ENCODE measurements at places on chromosomes 5 and 9. TPM values are rescaled to one million over a fixed set of nuclear protein-coding genes. Genes with fewer than 3 reads are reported as not detected.

Gene POU5F2
- 1.5 TPM for total RNA-seq

Gene PIP5KL1
- 4.4 TPM for total RNA-seq

Gene PPP3R2
- not detected for total RNA-seq

Gene AMBP
- total RNA-seq, result not detected

Gene BAAT
- not detected for total RNA-seq

Gene TMC1
- not detected for total RNA-seq

Gene MVB12B
- total RNA-seq, result 1.3 TPM

Gene SLC45A2
- not detected for total RNA-seq

Gene DOK3
- total RNA-seq, result 268 TPM

Gene BRD3OS
- 16.4 TPM for total RNA-seq

Gene HIGD2A
- total RNA-seq, result 145 TPM

Gene FOXI1
- total RNA-seq, result not detected

Gene MCCC2
- total RNA-seq, result 61.2 TPM

Gene KIF12
- not detected for total RNA-seq

Gene NUTM2F
- not detected for total RNA-seq

Gene GRM6
- not detected for total RNA-seq

Gene TAF11L5
- total RNA-seq, result not detected

Gene CDO1
- not detected for total RNA-seq

Gene SLC25A2
- total RNA-seq, result 1.6 TPM

Gene SLC6A18
- not detected for total RNA-seq

Gene IFNA13
- not detected for total RNA-seq

Gene IL17B
- total RNA-seq, result not detected

Gene IL13
- total RNA-seq, result not detected

Gene PCDHB2
- total RNA-seq, result not detected

Gene TLX3
- total RNA-seq, result not detected

Gene TSLP
- total RNA-seq, result not detected

Gene OR1Q1
- not detected for total RNA-seq

Gene ECM2
- not detected for total RNA-seq

Gene PTGR1
- total RNA-seq, result not detected

Gene DNAJC25
- 7.0 TPM for total RNA-seq

Gene CKMT2
- total RNA-seq, result not detected

Gene CCL28
- total RNA-seq, result not detected

Gene PCDHB15
- total RNA-seq, result not detected

Gene UCK1
- total RNA-seq, result 29.8 TPM

Gene AK6
- total RNA-seq, result 85.7 TPM

Gene GARNL3
- 16.1 TPM for total RNA-seq

Gene BASP1
- 23.4 TPM for total RNA-seq

Gene LRRC19
- not detected for total RNA-seq

Gene SLC1A1
- not detected for total RNA-seq

Gene NR5A1
- total RNA-seq, result not detected
